ENCODE measurements at places on chromosomes 3 and 15.

GRCh38 chr15:48888836-48889235 is 10.9 kb downstream of the EID1 start:
- DNase-seq, result no peak

- DNase-seq, result no peak
Measured at GRCh38 chr3:52880474-52880873, 16.9 kb downstream of the STIMATE start.

GRCh38 chr3:120355486-120355885 is 6.3 kb upstream of the LRRC58 start:
- no peak for DNase-seq

DNA sequence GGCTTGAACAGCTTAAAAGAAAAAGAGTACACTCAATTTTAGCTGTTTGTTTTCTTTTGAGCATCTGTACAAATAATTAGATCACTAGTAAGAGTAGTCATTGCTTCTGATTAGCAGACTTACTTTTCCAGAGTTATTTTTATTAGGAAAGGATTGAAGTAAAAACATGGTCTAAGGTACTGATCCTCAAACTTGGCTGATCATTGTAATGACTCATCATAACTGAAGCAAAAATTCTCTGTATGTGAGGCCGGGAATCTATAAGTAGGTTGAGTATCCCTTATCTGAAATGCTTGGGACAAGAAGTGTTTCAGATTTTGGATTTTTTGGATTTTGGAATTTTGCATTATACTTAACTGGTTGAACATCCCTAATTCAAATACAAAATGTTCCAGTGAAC is 12.4 kb downstream of the NMD3 start:
- DNase-seq, result no peak

- DNase-seq, result no peak
Measured at GRCh38 chr3:161576311-161576710, 79.7 kb downstream of the OTOL1 start.

DNA sequence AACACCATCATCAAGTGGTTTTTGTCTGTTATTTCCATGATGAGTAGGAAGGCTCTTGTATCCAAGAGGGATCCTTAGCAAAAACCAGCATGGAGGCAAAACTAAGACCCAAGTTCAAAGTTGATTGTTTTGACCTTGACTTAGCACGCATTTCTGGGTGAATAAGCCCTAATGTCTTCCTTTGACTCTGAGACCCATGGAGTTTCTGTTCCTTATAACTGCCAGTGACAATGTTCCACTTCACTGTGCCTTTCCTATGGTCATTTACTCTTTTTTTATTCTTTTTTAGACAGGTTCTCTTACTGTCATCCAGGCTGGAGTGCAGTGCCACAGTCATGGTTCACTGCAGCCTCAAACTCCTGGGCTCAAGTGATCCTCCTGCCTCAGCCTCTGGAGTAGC is 118.2 kb upstream of the MRPL3 start:
- no peak for DNase-seq

DNA sequence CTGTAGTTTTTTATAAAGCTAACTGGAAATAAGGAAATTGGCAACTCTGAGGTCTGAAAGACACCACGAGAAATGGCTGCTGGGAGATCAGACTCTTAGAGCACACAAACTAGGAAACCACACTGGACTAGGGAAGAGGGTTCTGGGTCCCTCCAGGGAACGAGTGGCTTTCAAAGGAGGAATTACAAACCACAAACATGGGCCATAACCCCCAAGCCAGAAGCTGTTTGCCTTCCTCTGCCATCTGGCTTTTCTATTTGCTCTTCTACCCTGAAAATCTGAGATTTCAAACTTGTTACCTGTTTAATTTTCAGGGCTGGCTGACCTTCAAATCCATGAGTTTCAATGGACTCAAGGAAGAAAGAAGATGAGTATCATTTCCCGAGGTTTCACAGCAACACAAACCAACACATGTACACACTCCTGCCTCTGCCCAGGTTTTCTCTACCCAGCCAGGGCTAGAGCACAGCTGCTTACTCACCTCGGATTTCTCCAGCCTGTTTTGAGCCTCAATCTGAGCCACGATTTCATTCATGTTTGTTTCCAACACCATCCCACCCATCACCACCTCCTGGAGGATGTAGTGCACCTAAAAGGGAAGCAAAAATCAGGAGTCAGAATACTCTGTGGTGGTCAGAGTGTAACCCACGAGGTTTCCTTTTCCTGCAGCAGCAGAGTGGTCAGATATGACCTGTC is 22.6 kb upstream of the ANPEP start:
- no peak for DNase-seq

DNA sequence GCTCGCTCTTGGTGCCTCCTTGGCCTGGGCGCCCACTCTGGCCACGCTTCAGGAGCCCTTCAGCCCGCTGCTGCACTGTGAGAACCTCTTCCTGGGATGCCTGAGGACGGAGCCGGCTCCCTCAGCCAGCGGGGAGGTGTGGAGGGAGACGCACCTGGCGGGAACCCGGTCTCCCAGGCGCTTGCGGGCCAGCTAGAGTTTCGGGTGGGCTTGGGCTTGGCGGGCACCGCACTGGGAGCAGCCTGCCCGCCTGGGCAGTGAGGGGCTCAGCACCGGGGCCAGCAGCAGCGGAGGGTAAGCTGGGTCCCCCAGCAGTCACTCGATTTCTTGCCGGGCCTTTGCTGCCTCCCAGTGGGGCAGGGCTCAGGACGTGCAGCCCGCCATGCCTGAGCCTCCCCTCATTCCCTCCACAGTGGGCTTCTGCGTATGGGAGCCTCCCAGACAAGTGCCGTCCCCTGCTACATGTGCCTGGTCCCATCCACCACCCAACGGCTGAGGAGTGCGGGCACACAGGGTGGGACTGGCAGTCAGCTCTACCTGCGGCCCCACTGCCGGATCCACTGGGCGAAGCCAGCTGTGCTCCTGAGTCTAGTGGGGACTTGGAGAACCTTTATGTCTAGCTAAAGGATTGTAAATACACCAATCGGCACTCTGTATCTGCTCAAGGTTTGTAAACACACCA is 708.7 kb downstream of the VGLL3 start:
- DNase-seq, result no peak

DNA sequence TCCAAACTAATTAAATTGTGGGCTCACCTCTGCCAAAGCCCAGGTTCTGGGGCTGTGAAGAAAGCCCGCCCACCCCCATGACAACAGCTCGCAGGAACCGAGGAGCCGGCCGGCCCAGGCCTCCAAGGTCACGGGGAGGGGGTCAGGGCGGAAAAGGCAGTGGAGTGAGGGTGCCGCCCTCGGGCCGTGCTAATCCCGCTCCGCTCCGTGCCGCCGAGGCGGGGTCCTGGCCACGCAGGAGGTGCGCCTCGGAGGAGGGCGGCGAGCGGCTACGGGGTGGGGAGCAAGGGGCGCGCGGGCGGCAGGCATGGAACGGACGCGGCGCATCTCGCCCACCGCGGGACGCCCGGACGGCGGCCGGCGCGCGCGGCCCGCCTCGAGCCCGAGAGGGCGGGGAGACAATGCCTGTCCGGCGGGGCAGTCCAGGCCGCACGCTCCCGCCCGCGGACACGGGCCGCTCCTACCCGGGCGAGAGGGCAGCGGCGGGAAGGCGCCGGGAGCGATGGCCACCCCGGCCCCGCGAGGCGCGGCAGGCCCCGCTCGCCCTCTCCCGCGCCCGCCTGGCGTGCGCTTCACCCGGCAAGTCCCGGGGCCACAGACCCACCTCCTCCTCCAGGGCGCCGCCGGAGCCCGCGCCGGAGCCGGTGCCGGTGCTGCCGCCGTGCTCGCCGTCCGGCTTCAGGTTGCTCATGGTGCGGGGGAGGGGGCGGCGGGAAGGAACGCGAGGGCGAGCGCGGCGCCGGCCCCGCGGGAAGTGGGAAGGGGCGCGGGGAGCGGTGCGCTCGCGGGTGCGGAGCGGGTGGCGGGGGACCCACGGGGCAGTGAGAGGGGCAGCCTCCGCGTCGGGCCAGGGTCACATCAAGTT is 528 bp downstream of the RBPMS2 start:
- DNase-seq, result no peak

Data from stimulated activated CD4-positive, alpha-beta T cell treated with anti-CD3 and anti-CD28 coated beads, Interleukin-15, amount 100 ng/mL, for 48 hours (primary cell).